ENCODE measurements at places on chromosomes 5 and 9.

DNA sequence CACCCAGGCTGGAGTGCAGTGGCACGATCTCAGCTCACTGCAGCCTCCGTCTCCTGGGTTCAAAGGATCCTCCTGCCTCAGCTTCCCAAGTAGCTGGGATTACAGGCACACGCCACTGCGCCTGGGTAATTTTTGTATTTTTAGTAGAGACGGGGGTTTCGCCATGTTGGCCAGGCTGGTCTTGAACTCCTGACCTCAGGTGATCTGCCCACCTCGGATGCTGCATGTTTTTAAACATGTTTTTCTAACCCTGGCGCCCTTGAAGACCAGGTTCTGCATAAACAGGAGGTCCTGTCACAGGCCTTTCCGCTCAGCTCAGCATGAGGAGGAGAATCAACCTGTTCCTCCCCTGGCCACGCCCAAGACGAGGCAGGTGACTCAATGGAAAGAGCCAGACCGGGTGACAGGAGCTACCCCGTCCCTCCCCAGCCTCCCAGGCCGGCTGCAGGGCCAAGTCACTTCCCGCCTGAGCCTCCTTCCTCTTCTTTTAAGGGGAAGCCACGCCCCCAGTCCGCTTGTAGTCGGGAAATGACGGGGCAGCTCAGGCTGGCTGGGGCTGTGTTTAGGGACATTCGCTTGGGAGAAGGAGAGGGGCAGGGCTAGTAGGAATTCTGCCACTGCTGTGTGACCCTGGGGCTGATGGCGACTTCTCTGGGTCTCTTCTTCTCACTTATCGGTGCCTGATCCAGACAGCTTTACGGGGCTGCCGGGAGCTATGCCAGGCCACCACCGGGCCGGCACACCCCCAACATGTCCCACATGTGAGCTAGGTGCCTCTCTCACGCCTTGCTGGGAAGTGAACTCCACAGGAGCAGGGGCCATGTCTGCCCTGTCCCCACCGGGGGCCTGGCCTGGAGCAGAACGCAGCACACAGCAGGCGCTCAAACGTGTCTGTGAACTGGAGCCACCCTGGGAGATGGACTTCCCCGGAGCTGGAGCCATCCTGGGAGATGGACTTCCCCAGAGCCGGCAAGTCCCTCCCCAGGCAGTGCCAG, 6.1 kb downstream of the NOTCH1 start:
- peak; percentile 95 for DNase-seq

DNA sequence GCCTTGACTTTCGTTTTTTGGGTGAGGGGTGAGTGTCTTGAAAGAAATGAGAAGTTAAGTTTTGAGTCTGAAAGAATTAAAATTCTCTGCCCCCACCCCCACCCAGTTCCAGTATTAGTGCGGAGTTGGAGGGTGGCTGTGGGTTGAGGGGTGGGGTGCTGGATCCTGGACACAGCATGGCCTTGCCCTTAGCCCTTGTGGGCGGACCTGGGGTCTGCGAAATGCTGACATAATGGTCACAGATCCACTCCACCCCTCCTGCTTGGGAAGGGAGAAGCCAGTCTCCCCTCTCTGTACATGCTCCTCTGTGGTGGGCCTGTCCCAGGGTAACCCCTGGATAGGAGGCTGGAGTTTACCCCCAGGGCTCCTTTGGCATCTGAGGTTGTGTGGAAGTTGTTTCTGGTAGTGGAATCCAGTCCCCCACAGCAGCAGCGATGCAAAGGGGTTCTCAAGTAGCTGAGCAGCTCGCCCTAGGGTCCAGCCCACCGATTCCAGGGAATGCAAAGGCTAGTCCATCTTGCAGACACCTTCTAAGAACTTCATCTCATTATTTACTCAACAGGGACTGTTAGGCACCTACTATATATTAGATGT, 42.8 kb upstream of the TCF7 start:
- DNase-seq: no peak

DNA sequence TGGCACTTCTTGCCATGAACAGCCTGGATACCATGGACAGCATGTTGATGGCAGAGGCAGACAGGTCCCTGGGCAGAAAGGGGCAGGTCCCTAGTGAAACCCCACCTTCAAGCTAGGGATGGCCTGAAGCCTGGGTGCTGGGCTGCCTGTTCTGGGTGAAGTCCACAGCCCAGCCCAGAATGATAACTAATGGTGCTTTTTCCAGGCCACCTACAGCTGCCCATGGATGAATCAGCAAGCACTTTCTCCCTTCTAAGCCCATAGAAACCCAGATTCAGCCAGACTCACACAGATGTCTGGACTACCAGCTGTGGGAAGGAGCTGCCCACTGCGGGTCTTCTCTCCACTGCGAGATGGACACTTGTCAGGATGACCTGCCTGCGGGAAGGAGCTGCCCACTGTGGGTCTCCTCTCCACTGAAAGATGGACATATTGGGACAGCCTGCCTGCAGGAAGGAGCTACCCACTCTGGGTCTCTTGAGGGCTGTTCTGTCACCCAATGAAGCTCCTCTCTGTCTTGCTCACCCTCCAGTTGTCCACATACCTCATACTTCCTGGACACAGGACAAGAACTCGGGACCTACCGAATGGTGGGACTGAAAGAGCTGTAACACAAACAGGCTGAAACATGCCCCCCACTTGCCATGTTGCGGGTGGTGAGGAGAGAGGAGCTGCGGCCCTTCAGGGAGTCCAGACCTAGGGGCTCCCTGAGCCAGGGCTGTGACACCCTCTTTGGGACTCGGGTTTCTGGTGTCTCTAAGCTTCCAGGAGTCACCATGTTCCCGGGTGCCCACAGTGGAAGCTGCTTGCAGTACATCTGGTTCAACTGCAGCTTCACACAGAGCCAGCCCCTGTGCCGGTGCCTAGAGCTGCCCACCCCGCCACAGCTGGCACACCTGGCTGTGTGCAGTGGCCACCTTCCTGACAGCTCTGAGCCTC, 60.7 kb upstream of the SYNPO start:
- DNase-seq: no peak

DNA sequence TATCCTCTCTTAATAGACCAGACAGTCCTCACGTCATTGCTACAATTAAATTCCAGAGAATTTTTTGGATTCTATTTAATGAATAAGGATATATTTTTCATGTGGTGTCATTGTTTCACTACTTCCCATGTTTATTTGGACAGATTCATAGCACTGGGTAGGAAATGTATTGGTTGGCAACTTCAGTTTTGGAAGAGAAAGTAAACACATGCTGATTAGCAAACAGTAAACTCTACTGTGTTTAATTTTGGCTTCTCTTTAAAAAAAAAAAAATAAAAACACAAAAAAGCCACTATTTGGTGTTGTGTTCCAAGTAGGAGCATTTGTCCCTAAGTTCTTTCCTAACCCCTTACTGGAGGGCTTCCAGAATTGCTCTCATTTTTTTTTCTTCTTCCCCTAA, 77.3 kb downstream of the NFIB start:
- no peak for DNase-seq

DNA sequence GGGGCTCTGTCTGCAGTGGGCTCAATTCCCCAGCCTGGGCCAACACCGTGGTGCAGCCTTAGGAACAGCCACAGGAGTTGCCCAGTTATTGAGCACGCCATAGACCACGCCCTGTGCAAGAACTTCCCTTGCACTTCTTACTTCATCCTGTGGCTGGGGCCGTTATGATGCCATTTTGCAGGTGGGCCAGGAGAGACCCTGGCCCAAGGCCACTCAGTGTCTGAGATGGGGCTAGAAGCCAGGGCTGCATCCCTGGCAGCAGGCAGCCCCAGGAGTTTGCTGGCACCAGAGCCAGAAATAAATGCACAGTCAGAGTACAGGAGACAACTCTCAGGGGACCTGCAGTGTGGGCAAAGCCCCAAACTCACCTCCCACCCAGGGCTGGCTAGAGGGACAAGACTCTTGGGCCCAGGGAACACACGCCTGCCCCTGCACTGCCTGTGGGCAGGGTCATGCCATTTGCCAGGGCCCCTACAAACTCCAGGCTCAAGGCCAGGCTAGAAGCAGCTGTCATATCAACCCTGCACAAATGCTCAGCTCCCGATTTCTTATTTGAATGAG, 6.7 kb downstream of the CORO2A start:
- no peak for DNase-seq

- peak; percentile 89 for DNase-seq
Measured at GRCh38 chr5:72556351-72557166, 49.3 kb upstream of the ZNF366 start.

- no peak for DNase-seq
Measured at GRCh38 chr9:32423371-32423770, 38.9 kb downstream of the ACO1 start.

DNA sequence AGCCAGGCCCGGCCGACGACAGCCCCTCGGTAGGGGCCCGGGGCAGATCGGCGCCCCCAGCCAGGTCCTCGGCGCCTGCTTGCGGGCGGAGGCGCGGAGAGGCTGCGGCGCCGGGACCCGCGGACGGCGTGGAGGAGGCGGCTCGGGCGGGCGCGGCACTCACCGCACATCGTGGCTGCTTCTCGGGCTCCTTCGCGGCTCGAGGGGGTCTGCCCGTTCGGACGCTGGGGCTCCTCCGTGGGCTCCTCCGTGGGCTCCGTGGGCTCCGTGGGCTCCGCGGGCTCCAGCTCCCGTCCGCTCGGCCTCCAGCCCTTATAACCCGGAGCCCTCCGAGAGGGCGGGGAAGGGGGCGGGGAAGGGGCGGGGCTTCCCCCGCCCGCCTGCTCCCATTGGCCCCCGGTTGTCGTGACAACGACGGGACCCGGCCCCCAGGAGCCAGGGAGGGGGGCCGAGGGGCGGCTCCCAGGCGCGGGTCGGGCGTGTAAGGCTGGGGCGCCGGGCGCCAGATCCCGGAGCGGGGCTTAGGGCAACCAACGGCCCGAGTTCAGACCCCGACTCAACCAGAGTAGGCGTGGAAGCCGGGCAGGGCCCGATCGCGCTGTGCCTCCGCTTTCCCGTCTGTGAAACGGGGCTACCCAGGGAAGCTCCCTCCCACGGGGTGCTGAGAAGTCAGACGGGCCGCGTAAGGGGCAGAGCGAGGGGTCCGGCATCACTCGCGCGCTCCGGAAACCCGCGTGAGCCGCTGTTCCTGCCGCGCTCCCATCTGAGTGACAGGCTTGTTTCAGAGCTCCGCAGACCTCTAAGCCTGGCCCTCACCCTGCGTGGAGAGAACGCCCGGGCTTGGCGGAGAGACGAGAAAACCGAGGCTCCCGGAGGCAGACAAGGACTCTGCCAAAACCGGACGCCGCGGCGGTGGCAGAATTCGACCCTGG, at the start of gene GFPT2:
TSS of gene GFPT2 (minus strand) at position 289 of the 932 bp plus-strand sequence. CDS start at position 170, 119 bp downstream.
- peak; percentile 89 for DNase-seq

- DNase-seq: peak; percentile 13
Measured at GRCh38 chr9:134787601-134788531, 92.7 kb upstream of the FCN2 start.

DNA sequence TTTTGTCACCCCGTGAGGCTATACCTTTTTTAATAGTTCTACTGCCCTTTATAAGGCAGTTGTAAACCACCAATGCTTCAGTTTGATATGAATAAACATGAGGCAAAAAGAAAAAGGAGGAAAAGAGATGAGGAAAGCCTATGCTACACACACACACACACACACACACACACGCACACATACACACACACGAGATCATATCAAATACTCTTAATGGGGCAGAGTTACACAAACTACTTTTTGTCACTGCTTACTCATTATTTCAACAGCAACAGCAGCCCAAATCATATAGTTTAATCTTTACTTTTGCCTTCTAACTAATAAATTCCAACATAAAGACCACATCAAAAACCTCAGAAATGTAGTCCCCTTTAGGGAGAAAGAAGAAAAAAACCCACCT, 116.8 kb upstream of the PAM start:
- DNase-seq: no peak

GRCh38 chr9:105535920-105536668, 21.8 kb upstream of the FKTN start:
- no peak for DNase-seq

- DNase-seq: no peak
Measured at GRCh38 chr5:2983583-2984300, 232.3 kb upstream of the IRX2 start.

DNA sequence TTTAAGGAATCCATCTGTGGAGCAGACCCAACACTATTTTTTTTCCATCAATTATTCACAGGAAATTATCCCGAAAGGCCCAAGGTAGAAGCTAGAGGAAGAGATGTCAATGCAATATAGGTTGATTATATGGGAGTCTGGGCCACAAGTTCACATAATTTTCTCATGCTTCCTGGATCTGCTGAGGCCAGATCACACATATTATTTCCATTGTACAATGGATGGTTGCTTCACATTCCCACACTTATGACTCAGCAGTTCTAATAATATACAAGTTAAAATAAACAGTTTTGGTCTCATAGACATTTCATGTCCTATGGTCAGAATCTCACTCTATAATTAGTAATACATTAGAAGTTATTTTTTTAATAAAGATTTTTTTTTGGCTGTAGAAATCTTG, 66.0 kb upstream of the PTPRD start:
- DNase-seq: no peak

- no peak for DNase-seq
Measured at GRCh38 chr9:95870906-95871305, 4.6 kb upstream of the ERCC6L2 start.

- peak; percentile 71 for DNase-seq
Measured at GRCh38 chr5:107669096-107670031, 1.4 kb downstream of the EFNA5 start.

GRCh38 chr9:93345643-93346230, 105.7 kb upstream of the FAM120A start:
- peak; percentile 53 for DNase-seq

- DNase-seq: no peak
Measured at GRCh38 chr5:173056783-173057061, 570 bp downstream of the CREBRF start.

- DNase-seq: no peak
Measured at GRCh38 chr9:105293408-105293807, 49.0 kb downstream of the SLC44A1 start.
